ENCODE measurements at places on chromosomes 6 and 20.
A peak's percentile ranks its signal among the peaks of the same experiment; 100 is the strongest.

GRCh38 chr6:158417760-158418098 lies 105.5 kb downstream of the TULP4 start:
- DNase-seq = no peak

- no peak for DNase-seq
These were observed 8.5 kb upstream of the ANGPT4 start for GRCh38 chr20:924639-925038.

DNA sequence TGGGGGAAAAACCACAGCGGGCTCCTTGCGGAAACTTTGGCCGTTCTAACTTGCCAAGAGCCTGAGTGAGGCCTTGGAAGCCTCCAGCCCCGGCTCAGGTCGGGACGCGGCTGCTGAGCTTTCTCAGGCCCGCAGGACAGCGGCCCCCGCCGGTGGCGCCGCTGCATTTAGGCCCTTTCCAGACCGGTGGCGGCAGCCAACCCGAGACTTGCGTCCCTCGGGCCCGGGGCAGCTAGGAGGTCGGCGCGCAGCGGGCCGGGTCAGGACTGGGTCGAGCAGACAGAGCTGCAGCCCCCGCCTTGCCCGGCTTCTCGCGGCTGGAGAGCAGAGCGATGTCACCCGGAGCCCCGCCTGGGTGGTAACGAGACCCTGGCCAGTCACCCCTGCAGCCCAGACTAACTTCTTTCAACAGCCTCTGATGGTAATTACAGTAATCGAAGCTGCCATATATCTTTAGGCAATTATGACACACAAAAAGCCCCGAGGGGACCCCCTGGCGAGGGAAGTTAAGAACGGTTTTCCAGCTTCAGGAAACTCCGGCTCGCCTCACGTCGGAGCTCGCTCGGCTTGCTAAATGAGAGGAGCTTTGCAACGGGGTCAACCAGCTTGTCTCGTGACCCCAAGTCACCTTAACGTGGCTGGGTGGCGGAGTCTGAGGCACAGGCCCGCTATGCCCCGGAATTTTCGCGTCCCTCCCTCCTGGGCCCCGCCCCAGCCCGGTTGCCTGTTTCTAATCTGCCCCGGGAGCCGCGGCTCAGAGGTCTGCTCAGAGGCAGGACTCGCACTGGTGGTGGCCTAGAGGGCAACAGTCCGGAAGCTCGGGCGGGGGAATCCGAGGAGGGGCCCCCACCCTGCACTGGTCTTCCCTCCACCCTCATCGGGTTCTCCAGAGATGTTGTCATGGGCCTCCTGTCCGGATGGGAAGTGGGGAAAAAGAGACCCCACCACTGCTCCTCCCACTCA lies 3.0 kb downstream of the NR2E1 start:
- no peak for DNase-seq

DNA sequence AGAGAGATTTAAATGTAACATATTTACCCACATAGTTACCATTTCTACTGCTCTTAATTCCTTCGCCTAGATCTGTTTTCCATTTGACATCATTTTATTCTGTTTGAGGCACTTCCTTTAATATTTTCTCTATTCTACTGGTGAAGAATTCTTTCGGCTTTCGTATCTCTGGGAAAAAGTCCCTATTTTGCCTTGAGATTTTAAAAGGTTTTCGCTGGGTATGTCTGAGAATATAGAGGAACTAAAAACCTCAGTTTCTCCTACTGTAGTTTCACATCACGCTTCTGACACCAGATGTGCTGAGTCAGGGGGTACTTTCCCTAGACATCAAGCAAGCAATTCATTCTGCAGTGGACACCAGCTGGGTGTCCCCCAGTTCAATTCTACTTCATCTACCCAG lies 61.7 kb downstream of the E2F3 start:
- no peak for DNase-seq

DNA sequence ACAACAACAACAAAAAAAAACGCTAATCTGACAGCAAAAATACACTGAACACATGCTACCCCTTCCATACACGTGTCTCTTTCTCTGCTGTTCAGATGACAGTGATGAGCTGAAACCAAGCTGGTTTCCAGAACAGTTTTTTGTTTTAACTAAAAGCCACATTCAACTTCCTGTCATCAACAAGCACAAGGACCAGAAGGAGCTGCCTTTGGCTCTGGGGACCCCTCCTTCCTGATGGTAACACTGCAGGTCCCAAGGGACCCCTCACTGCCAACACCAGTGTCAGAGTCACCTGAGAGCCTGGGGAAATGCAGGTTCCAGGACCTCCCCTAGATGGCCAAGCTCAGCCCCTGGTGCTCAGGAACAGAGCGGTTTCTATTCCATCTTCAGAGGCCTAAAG lies 6.0 kb downstream of the CST7 start:
- no peak for DNase-seq

DNA sequence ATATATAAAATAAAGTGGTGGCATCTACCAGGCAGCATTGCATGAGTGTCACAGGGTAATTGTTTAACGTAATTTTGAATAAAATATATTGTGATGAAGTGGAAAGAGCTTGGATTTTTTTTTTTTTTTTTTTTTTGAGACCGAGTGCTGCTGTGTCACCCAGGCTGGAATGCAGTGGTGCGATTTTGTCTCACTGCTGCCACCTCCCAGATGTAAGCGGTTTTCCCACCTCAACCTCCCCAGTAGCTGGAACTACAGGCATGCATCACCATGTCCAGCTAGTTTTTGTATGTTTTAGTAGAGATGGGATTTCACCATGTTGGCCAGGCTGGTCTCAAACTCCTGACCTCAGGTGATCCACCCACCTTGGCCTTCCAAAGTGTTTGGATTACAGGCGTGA lies 81.1 kb upstream of the SMIM8 start:
- no peak for DNase-seq

- DNase-seq = peak; percentile 89
These were observed 590 bp downstream of the HIVEP2 start for GRCh38 chr6:142944124-142945048.

GRCh38 chr20:32569380-32570305 lies 15.5 kb downstream of the NOL4L start:
- no peak for DNase-seq

DNA sequence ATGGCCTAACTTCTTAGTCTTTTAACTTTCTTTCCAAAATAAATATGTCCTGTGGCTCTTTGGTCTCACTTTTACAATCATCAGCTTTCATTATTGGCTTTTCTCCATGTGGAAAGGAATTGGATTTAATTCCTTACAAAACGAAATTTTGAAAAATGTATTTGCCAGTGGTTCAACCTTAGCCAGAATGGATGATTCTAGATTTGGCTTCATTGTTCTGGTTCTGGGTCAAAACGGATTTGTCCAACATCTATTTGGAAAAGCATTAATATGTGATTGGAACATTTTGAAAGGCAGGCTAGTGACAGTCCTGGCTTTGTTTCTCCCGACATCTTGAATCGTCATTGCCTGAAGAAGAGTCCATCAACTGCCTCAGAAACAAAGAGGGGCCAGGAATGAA lies 59.2 kb downstream of the TENT5A start:
- no peak for DNase-seq

DNA sequence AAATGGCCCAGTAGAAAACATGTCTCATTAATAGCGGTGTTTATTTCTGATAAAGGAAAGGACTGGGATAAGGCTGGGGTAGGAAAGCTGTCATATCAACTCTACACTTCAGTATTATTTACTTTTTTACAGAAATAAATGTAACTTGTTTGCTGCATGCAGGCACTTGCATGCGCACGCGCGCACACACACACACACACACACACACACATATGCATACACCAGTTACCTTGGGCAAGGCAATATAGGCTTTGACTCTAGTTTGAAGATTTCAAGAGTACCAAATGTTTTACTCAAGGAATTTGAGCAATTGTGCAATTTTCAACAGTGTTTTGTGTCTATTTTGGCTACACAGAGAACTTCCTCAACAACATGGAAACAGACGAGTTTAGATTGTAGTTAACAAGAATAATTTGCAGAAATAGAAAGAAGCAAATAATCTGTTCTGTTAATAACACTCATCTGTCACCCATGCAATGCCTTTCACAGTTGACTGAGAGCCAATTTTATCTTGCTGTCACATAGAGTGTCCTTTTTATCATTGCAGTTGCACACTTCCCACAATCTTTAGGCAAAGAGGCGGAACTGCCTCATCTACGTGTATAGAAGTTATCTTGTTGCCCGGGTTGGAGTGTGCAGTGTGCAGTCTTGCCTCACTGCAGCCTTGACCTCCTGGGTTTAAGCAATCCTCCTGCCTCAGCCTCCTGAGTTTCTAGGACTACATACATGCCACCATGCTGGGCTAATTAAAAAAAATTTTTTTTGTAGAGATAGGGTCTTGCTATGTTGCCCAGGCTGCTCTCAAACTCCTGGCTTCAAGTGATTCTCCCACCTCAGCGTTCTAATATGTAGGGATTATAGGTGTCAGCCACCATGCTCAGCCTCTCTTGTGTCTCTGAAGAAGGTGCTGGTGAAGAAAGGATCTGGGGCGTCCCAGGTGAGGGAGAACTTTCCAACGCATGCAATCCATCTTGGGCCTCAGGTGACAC lies 74.8 kb upstream of the SHLD1 start:
- DNase-seq = peak; percentile 46

- DNase-seq = no peak
These were observed 570.1 kb downstream of the DHX35 start for GRCh38 chr20:39532205-39532604.

GRCh38 chr6:5997420-5997987 lies 9.2 kb downstream of the NRN1 start:
- DNase-seq = peak; percentile 74

DNA sequence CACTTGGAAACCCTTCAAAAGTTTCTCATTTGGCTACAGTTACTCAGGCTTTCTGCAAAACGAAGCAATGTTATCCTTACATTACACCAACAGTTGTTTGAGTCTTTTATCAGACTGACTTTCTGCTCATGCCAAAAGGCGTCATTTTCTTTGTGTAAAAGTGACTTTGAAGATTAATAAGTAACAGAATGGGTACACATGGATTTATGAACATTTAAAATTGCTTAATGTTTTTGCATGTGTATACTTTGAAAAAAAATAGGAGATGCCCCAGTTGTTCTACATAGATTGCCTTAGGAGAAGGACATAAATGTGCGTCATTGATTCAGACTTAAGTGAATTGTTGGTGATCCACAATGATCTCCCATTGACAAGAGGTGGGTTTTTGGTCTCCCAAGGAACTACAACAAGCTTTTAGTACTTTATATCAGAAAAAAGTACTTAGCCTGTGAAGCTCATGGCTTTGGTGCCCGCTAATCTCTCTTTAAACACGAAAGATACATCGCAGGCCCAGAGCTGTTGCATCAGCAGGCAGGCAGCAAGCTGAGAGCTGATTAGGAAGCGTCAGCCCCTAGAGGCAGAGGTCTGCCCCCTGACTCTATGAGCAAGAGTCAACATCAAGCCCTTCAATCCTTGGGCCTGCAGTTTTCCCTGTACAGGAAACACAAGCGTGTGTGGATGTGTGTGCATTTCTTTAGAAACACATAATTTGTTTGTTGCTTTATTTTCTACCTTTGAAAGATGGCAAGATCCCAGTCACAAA lies 45.9 kb downstream of the SLC22A3 start:
- no peak for DNase-seq

DNA sequence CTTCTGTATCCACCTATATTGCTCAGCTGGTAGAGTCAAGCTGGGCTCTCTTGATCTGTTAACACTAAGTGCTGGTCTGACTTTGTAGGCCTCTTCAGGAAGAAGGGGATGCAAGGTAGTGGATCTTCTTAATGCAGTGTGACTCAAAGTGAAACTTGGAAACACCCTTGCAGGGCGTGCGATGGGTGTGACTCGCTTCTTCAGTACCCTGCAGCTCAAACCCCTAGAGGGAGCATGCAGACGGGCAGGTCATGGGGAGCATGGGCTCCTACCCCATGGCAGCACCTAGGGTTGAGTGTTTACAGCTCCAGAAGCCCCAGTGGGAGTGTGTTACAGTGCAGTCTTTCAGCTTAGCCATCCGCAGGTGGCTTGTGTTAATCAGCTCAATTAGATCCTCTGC lies 757 bp upstream of the SAMD3 start:
- no peak for DNase-seq

GRCh38 chr20:55977690-55978459 lies 27.4 kb downstream of the CBLN4 start:
- DNase-seq = no peak

GRCh38 chr6:22073516-22074198 lies 223.2 kb downstream of the PRL start:
- no peak for DNase-seq

DNA sequence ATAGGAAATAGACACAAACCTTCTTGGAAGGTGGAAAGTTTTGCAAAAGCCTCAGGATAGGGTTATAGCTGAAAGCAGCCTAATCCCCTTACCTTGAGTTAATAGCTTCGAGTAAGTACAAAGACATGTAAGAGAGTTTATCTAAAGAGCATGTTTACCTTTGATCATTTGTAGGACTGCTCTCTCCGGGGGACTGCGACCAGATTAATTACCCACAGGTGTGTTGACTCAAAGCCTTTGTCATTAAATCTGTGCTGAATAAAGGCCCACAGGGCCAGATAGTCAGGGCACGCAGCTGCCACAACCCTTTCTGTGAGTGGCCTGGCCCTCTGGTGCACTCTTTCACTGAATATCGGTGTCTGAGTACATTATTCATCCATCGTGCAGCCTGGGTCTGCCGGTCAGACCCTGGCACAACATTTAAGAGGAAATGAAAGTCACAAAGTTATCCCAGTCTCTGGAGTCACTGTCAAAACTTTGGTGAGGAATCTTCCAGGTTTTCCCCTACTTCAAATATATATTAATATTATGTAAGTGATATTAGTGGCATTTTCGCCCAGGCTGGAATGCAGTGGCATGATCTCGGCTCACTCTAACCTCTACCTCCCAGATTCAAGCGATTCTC lies 5.4 kb upstream of the MICA start:
- no peak for DNase-seq
